NCI-H2171 treated with DMSO at 0.1 percent for 48 hours (cell line): ENCODE measurements at places on chromosomes 7 and 10.

DNA sequence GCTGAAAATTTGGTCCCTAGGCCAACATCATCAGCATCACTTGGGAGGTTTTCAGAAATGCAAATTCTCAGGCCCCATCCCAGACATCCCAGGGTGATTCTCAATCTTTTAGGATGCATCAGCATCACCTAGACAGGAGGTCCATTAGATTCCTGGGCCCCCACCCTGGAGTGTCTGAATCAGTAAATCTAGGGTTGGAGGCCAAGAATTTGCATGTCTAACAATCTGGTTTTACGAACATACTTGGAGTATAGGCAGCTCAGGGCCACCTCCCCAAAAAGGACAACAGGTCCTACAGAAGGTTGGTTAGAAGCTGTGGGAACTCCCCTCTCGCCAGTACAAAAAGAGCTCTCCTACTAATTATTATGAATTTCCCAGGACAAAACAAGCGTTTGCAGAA is 15.5 kb downstream of the ZC3HAV1 start:
- DNase-seq = no peak

DNA sequence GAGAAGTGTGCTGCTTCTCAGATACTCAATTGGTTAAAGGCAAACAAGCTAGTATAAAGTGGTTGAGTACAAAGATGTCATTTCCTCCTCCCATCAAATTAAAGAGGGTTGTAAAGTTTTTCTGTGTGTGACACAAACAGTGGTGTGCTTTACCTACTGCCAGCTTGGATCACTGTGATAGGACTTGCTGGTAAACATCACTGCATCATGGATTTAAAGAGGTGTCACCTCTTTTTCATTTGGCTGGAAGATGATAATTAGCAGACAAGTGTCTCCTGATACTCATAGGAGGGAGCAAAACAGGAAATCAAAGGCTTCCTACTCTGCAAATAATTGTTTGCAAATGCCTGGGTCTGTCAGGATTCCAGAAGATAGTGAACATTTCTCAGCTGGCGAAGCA is 200.5 kb downstream of the MDFIC start:
- DNase-seq = no peak

DNA sequence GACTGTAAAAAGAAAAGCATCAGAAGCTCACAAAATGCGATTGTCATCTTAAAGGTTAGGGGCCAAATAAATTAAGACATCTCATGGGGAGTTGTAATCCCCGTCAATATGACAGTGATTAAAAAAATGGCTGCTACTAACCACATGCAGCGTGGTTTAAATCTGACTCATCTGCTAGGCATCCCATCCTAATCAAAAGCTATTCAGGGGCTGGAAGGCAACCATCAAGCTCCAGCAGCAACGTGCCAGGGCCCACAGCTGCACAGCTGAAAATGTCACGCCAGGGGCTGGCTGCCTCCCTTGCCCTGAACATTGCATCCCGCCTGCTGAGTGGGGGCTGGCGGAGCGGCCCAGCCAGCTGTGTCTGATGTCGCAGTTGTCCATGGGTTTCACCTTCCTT is 66.3 kb upstream of the FRMD4A start:
- no peak for DNase-seq

- no peak for DNase-seq
Measured at GRCh38 chr10:107118866-107119265, 45.6 kb downstream of the SORCS1 start.
